MCF 10A (cell line): ENCODE measurements at places on chromosomes 4 and X. TPM values are rescaled to one million over a fixed set of nuclear protein-coding genes. Genes with fewer than 3 reads are reported as not detected.

The RASSF6 gene
- total RNA-seq: 1.6 and 2.4 TPM in 2 replicates

The STPG2 gene
- 0.22 and 0.61 TPM in 2 replicates for total RNA-seq

The TLL1 gene
- total RNA-seq: 0.66 and 1.4 TPM in 2 replicates

The PKD2 gene
- 29.5 and 36.6 TPM in 2 replicates for total RNA-seq

The ASB12 gene
- not detected in 2 replicates for total RNA-seq

The DRD5 gene
- total RNA-seq: not detected in 2 replicates

The ADAM29 gene
- total RNA-seq: not detected in 2 replicates

The ARHGAP10 gene
- total RNA-seq: 22.4 and 24.6 TPM in 2 replicates

The SLC4A4 gene
- not detected in 2 replicates for total RNA-seq

The AR gene
- total RNA-seq: not detected in 2 replicates

The ATP1B4 gene
- not detected in 2 replicates for total RNA-seq

DNA sequence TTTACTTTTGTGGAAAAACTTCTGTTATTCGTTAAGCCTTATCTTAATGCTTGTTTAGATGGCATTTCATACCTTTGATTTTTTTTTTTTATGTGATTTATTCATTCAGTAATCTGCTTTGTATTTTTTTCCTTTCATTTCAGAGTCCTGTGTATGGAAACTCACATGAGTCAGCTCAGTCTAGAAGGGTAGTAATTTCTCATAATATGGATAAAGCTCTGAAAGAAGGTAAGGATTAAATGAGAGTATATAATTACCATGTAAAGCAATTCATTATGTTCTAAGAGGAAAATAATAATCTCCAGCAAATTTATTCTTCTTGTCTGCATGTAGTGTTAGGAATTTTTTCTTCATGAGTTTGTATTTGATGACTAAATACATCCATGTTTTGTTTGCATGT lies 37.8 kb downstream of the SNX25 start:
- H3K36me3 ChIP-seq: peaks cover 6% of the 10 kb centered on the region
- no peak overlapping the region for H3K4me3 ChIP-seq
- H3K27me3 ChIP-seq: no peaks in the 10 kb centered on the region
- H3K4me1 ChIP-seq: peaks cover 15% of the 10 kb centered on the region

- peaks cover 4% of the 10 kb centered on the region for H3K4me1 ChIP-seq
- DNase-seq: no peak
- no peak overlapping the region for H3K4me3 ChIP-seq
- no peaks in the 10 kb centered on the region for H3K36me3 ChIP-seq
Measured at GRCh38 chr4:15148691-15149090, 146.4 kb downstream of the CPEB2 start.

DNA sequence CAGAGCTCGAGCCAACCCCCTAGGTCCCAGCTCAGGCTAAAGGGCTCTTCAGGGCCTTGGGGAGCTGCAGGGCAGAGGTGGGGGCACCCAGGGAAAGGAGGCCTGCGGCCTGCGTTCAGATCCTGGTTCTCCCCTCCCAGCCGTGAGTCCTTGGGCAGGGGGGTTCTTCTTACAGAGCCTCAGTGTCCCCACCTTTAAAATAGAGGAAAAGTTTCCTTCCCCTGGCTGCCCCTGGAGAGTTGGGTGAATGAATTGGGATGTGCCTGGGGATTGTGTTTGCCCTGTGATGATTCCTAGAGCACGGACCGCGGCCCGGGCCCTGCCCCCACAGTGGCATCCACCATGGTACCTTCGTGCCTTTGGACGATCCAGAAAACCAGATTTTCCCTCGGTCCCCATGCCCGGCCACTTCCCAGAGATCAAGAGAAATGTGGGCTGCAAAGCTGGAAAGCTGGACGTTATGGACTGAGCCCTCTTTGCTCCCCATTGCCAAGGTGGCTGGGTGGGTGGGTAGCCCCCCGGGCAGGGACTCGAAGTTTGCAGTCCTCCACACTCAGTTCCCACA lies 11.4 kb downstream of the HTRA3 start:
- H3K36me3 ChIP-seq: no peaks in the 10 kb centered on the region
- DNase-seq: no peak
- peaks cover 11% of the 10 kb centered on the region for H3K4me1 ChIP-seq
- no peak overlapping the region for H3K4me3 ChIP-seq

DNA sequence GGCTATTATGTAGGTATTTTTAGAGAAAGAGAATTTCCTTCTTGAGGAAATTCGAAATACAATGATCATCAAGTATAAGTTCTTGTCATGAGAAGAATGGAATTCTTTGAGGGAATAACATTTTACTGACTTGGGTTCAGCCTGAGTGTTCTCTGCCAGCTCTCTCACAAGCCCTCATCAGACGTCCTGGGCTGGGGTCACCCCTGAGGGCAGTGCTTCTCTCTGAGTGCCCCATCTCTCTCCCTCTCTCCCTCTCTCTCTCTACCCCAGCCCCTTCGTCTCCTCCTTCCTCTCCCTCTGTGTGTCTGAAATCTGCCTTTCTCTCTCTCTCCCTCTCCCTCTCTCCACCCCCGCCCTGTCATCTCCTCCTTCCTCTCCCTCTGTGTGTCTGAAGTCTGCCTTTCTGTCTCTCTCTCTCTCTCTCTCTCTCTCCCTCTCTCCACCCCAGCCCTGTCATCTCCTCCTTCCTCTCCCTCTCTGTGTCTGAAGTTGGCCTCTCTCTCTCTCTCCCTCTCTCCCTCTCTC lies 241.7 kb upstream of the PSAPL1 start:
- peaks cover 16% of the 10 kb centered on the region for H3K4me1 ChIP-seq
- no peak for DNase-seq
- H3K36me3 ChIP-seq: no peaks in the 10 kb centered on the region
- peaks cover 16% of the 10 kb centered on the region for H3K27me3 ChIP-seq
- H3K4me3 ChIP-seq: no peak overlapping the region
- H3K27ac ChIP-seq: no peak overlapping the region

DNA sequence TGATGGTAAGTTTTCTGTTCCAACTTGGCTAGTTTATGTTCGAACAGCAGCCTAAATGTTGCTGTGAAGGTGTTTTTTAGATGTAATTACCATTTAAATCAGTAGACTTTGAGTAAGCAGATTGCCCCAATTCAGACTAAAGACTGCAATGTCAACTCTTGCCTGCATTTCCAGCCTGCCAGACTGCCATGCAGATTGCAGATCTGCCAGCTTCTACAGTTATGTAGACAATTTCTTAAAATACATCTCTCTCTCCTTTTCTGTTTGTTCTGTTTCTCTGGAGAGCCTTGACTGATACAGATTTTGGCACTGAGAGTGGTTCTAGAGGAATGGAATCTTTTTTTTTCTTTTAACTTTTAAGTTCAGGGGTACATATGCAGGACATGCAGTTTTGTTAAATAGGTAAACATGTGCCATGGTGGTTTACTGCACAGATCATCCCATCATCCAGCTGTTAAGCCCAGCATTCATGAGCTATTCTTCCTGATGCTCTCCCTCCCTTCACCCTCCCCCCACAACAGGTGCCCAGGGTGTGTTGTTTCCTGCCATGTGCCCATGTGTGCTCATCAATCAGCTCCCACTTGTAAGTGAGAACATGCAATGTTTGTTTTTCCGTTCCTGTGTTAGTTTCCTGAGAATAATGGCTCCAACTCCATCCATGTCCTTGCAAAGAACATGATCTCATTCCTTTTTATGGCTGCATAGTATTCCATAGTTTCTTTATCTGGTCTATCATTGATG lies 227.8 kb downstream of the CPE start:
- DNase-seq: no peak
- H3K4me1 ChIP-seq: peaks cover 16% of the 10 kb centered on the region
- no peak overlapping the region for H3K27ac ChIP-seq

DNA sequence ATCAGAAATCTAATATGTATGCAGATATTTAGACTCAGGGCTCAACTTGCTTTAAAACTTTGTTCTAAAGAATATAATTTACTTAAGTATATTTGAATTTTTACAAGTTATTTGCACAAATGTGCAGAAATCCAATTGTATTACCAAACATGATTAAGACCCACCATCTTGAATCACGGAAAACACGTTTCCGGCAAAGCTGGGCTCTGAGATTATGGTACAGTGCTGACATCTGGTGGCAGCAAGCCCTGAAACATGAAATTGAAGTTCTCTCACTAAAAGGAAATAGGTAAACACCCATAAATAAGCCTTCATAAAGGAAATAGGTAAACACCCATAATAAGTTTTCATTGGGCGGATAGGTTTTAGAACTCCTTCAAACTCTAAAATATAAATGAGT lies 98.3 kb upstream of the MAOA start:
- no peak overlapping the region for H3K27ac ChIP-seq
- peaks cover 74% of the 10 kb centered on the region for H3K27me3 ChIP-seq
- DNase-seq: peak; percentile 67
- no peak overlapping the region for H3K4me3 ChIP-seq
- no peaks in the 10 kb centered on the region for H3K36me3 ChIP-seq

- no peaks in the 10 kb centered on the region for H3K36me3 ChIP-seq
- H3K4me3 ChIP-seq: no peak overlapping the region
- H3K27ac ChIP-seq: peak overlapping the region; percentile 31
- H3K4me1 ChIP-seq: no peaks in the 10 kb centered on the region
- no peak for DNase-seq
Measured at GRCh38 chrX:73877687-73878086, 314.7 kb downstream of the CHIC1 start.

- DNase-seq: no peak
- peaks cover 7% of the 10 kb centered on the region for H3K4me1 ChIP-seq
- no peak overlapping the region for H3K27ac ChIP-seq
- no peak overlapping the region for H3K4me3 ChIP-seq
- no peaks in the 10 kb centered on the region for H3K27me3 ChIP-seq
Measured at GRCh38 chr4:152663203-152664066, 16.4 kb downstream of the TMEM154 start.

DNA sequence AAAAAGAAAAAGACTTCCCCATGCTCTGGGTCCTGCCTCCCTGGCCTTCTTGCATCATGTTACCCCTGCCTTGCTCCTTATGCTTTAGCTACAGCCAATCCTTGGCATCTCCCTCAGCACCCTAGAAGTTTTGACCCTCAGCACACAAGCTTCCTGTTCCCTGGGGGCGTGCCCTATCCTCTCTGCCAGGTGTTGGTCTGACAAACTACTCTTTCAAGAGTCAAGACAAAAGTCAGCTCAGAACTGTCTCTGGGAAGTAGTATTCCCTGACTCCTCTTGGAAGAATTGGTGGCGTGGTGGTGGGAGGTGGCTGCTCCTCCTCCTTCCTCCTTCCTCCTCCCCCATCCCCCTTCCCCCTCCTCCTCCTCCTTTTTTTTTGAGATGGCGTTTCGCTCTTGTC lies 41.0 kb downstream of the PRPS1 start:
- no peak for DNase-seq
- no peak overlapping the region for H3K4me3 ChIP-seq
- H3K36me3 ChIP-seq: peaks cover 35% of the 10 kb centered on the region
- no peak overlapping the region for H3K27ac ChIP-seq

GRCh38 chrX:46823481-46823880 lies 13.4 kb upstream of the RP2 start:
- no peak overlapping the region for H3K4me3 ChIP-seq
- no peaks in the 10 kb centered on the region for H3K4me1 ChIP-seq
- H3K36me3 ChIP-seq: no peaks in the 10 kb centered on the region

DNA sequence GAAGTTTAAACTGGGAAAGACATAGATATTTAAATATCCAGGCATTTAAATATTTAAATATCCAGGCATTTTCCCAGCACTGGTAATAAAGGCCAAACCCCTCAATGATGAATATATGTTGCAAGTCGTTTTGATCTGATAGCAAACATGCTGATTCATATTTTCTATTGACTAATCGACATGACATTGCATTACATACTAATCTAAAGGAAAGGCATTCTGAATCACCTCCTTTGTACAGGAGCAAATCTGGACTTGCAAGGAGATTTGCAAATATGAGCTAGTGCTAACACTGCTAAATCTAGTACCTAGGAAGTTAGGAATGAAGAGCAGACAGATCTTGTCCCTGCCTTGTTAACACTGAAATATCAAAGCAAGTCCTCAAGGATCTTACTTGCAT lies 207.3 kb downstream of the SLC7A11 start:
- H3K27ac ChIP-seq: peak overlapping the region; percentile 35
- H3K27me3 ChIP-seq: no peaks in the 10 kb centered on the region
- H3K4me3 ChIP-seq: no peak overlapping the region

DNA sequence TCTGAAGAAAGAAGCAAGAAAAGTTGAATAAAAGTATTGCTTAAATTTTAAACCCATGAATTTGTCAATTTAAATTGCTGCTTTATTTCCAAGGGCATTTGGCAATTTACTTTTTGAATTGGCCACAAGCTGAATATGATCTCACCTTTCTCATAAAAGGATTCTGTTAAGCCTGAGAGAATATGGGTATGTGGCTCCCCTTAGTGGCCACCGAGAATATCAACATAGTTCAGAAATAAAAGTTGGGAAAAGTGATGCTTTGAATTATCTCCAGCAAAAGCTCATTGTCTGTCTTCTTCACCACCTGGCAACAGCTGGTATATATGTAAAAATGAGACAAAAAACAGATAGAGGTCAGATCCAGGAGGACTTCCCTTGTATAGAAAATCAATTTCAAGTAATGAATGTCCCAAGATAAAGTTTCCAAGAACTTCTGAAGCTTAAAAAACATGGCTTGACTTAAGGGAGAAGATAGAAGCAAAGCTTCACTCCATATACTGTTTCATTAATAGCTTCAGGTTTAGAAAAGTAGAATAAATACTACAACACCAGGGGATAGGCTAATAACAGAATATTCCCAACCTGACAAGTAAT lies 290.7 kb upstream of the FAM241A start:
- DNase-seq: peak; percentile 50
- H3K4me3 ChIP-seq: no peak overlapping the region
- H3K36me3 ChIP-seq: no peaks in the 10 kb centered on the region
- peaks cover 41% of the 10 kb centered on the region for H3K27me3 ChIP-seq
